ENCODE measurements at places on chromosomes 1 and 21. TPM values are rescaled to one million over a fixed set of nuclear protein-coding genes. Genes with fewer than 3 reads are reported as not detected.
A peak's percentile ranks its signal among the peaks of the same experiment; 100 is the strongest.

DNA sequence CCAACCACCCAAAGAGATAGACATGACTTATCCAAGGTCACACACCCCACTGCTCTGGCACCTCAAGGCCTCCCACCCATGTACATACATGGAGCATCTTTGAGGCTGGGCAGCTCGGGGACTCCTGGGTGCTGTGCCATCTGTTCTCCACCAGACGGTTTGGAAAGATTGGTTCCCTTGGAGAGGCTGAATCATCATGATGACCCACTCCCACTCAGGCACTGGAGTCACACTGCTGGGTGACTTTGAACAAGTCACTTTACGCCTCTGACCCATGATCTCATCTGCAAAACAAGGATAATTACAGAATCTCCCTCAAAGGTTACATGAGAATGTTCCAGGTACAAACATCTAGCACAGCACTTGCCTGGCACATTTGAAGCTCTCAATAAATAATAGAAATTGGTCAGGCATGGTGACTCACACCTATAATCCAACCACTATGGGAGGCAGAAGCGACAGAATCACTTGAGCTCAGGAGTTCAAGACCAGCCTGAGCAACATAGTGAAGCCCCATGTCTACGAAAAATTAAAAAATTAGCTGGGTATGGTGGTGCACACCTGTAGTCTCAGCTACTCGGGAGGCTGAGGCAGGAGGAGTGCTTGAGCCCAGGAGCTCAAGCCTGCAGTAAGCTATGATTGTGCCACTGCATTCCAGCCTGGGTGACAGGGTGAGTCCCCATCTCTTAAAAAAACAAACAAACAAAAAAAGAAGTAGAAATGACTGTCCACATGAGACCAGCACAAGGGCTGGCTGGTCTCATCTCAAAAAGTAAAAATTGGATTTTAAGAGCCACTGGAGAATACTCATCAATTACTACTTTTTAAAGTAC is 74.9 kb downstream of the RRAGC start:
- no peaks in the 10 kb centered on the region for H3K36me3 ChIP-seq
- H3K27ac ChIP-seq: no peak overlapping the region
- peaks cover 16% of the 10 kb centered on the region for H3K27me3 ChIP-seq
- no peak overlapping the region for H3K4me3 ChIP-seq

DNA sequence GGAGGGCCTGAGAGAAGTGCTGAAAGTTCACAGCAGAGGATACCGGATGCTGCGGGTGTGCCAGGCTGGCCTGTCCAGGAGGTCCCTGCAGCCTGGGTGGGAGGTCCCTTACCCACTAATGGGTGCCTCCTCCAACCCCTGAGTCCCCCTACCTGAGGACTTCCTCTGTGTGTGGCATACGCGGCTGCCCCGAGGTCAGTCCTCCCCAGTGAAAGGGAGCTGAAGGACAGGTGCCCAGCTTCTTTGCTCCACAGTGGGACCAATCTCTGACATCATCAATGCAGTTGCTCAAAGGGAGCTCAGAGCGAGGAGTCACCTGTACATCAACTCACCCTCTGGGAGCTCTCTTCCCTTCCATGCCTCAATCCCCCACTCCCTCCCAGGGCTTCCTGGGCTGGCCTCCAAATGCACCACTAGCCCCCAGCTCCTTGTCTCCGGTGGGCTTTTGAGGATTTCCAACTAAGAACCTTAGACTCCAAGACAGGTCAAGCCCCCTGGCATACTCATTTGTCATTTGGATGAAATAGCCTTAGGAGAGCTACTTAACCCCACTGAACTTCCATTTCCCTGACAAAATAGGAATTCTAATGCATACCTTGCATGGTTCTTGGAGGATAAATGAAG is 53.9 kb downstream of the PDE9A start:
- H3K27ac ChIP-seq: no peak overlapping the region
- no peaks in the 10 kb centered on the region for H3K4me1 ChIP-seq
- H3K27me3 ChIP-seq: no peaks in the 10 kb centered on the region
- H3K36me3 ChIP-seq: no peaks in the 10 kb centered on the region
- no peak overlapping the region for H3K4me3 ChIP-seq

DNA sequence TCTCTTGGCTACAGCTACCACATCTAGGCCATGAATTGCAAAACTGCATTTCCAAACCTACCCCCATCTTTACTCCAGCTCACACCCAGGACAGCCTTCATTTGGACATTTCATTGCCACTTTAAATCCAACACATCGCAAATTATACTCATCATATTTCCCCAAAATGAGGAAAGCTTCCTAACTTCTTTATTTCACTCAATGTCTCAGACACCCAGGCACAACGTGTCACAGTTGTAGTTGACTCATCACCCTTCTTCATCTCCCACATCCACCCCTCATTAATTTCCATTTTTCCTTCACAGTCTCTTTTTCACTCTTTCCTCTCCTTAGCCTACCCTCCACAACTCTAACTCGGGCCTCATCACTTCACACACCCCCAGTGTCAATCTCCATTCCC is 6.7 kb downstream of the OTUD7B start:
- no peaks in the 10 kb centered on the region for H3K27me3 ChIP-seq
- no peak for DNase-seq
- H3K4me3 ChIP-seq: no peak overlapping the region
- H3K36me3 ChIP-seq: peaks cover 15% of the 10 kb centered on the region

- H3K4me3 ChIP-seq: no peak overlapping the region
- peak overlapping the region; percentile 87 for H3K27ac ChIP-seq
- peaks cover 50% of the 10 kb centered on the region for H3K4me1 ChIP-seq
- H3K27me3 ChIP-seq: no peaks in the 10 kb centered on the region
- peaks cover 71% of the 10 kb centered on the region for H3K36me3 ChIP-seq
Observed at GRCh38 chr1:27296773-27297291, 25.1 kb upstream of the TMEM222 start.

GRCh38 chr1:241883159-241883558 is 35.2 kb downstream of the EXO1 start:
- H3K4me3 ChIP-seq: no peak overlapping the region
- no peaks in the 10 kb centered on the region for H3K36me3 ChIP-seq

- H3K4me3 ChIP-seq: no peak overlapping the region
- no peak overlapping the region for H3K27ac ChIP-seq
- H3K36me3 ChIP-seq: no peaks in the 10 kb centered on the region
- no peaks in the 10 kb centered on the region for H3K27me3 ChIP-seq
- H3K4me1 ChIP-seq: no peaks in the 10 kb centered on the region
- DNase-seq: no peak
Observed at GRCh38 chr1:107404756-107405155, 263.9 kb downstream of the NTNG1 start.

SLC9C2 gene
- not detected for total RNA-seq

CRYAA gene
- not detected for total RNA-seq

EFNA4 gene
- total RNA-seq: 2.5 TPM
